Stimulated activated CD4-positive, alpha-beta T cell treated with anti-CD3 and anti-CD28 coated beads, TNF-alpha, amount 100 ng/mL, for 1 hour (primary cell): ENCODE measurements at places on chromosomes 12 and 14.

GRCh38 chr12:30692470-30692869 lies 3.2 kb downstream of the IPO8 start:
- no peak for DNase-seq

GRCh38 chr14:41666301-41666700 lies 59.6 kb downstream of the LRFN5 start:
- DNase-seq: no peak

- DNase-seq: no peak
These were observed 5.9 kb downstream of the KICS2 start for GRCh38 chr12:64216239-64216638.

GRCh38 chr12:105538880-105539279 lies 208.4 kb downstream of the C12orf75 start:
- no peak for DNase-seq

DNA sequence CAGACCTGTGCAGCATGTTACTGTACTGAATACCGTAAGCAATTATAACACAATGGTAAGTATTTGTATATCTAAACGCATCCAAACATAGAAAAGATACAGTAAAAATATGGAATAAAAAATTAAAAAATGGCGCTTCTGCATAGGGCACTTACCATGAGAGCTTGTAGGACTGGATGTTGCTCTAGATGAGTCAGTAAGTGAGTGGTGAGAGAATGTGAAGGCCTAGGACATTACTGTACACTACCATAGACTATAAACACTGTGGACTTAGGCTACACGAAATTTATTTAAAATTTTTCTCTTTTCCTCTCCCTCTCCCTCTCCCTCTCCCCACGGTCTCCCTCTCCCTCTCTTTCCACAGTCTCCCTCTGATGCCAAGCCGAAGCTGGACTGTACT lies 194.5 kb upstream of the CDKN3 start:
- no peak for DNase-seq

- DNase-seq: no peak
These were observed 281.1 kb upstream of the RTL1 start for GRCh38 chr14:101184572-101184971.

- DNase-seq: no peak
These were observed 9.5 kb upstream of the KRT7 start for GRCh38 chr12:52223406-52224039.
